ENCODE measurements at places on chromosomes 2 and 18.

- H3K27ac ChIP-seq = no peak overlapping the region
- no peak for DNase-seq
Observed at GRCh38 chr2:149423630-149424029, 93.2 kb downstream of the LYPD6 start.

DNA sequence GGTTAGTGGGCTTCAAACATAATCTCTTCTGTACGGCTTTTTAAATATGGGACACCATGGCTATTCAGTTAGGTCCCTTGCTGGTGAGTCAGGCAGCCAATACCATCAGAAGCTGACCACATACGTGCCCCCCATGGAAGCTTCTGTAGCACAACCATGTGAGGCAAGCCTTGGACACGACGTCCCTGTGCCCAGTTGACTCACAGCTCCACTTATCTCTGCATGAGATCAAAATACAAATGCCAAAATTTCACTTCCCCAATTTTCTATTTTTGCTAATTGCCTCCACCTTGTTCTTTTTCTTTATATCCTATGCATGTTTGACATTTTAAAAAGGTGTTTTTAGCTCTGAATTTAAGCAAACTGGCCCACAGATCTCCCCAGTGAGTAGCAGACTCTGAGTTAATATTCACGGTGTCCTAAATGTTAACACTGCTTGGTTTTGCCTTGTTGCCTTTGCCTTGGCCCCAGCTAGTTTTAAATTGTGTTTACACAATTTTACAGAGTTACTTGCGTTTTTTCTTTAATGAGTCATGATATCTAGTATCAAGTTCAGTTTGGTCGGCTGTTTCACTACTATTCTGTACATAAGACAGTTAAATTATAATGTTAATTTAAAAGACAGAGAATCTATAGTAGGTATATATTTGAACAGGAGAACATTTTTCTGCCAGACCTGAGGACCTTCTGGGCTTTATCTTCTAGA, 77.5 kb downstream of the CDCA7 start:
- no peak overlapping the region for H3K27ac ChIP-seq
- no peaks in the 10 kb centered on the region for H3K36me3 ChIP-seq
- DNase-seq = no peak
- peaks cover 11% of the 10 kb centered on the region for H3K27me3 ChIP-seq
- peaks cover 11% of the 10 kb centered on the region for H3K4me1 ChIP-seq
- no peak overlapping the region for H3K4me3 ChIP-seq

GRCh38 chr2:149080099-149080498, 41.6 kb downstream of the LYPD6B start:
- no peak overlapping the region for H3K27ac ChIP-seq
- no peak for DNase-seq
- no peak overlapping the region for H3K4me3 ChIP-seq
- no peaks in the 10 kb centered on the region for H3K36me3 ChIP-seq

GRCh38 chr2:70767699-70768589, at the start of gene ADD2:
Gene ADD2 (minus strand): TSS chr2:70768200. CDS start chr2:70706408, 61,792 bp downstream.
- H3K27me3 ChIP-seq = peaks cover 26% of the 10 kb centered on the region
- H3K27ac ChIP-seq = peak within 1 kb of the TSS; percentile 88
- DNase-seq = peak; percentile 85
- peak within 1 kb of the TSS; percentile 84 for H3K4me3 ChIP-seq

DNA sequence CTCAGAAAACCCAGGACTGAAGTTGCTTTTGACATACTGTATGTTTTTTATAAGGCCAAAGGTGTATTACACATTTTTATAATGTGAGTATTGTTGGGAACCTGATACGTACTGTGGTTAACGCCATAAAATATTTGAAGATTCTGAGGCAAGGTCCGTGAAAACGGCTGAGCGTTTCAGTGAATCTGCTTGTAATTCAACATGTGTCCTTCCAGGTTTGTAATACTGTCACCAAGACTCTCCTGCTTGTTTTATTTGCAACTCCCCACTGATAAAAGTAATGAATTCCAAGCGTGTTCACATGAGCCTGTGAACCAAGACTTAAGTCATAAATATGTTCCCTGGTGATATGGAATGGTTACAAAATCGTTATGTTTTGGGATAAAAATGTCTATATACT, 23.9 kb upstream of the FRZB start:
- no peak for DNase-seq
- no peak overlapping the region for H3K4me3 ChIP-seq
- peaks cover 8% of the 10 kb centered on the region for H3K27me3 ChIP-seq
- H3K27ac ChIP-seq = no peak overlapping the region
- H3K36me3 ChIP-seq = no peaks in the 10 kb centered on the region
- H3K4me1 ChIP-seq = no peaks in the 10 kb centered on the region

DNA sequence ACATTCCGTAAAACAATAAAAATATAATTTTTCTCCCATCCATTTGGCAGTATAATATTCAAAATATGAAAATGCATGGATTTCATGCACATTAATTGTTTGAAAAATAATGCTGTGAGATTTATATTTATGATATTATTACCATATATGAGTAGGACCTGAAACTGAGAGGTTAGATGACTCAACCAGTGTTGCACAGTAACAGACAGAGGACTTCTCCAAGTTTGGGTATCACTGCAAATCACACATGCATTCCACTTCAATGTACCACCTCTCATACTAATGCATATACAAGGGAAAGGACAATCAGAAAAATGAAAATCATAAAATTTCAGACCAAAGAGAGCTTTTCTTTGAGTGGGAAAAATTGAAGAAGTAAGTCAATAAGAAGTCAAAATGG, 269.5 kb downstream of the SOCS6 start:
- H3K27ac ChIP-seq = no peak overlapping the region
- no peak overlapping the region for H3K4me3 ChIP-seq
- no peaks in the 10 kb centered on the region for H3K4me1 ChIP-seq
- DNase-seq = no peak
- H3K27me3 ChIP-seq = no peaks in the 10 kb centered on the region
- H3K36me3 ChIP-seq = no peaks in the 10 kb centered on the region

DNA sequence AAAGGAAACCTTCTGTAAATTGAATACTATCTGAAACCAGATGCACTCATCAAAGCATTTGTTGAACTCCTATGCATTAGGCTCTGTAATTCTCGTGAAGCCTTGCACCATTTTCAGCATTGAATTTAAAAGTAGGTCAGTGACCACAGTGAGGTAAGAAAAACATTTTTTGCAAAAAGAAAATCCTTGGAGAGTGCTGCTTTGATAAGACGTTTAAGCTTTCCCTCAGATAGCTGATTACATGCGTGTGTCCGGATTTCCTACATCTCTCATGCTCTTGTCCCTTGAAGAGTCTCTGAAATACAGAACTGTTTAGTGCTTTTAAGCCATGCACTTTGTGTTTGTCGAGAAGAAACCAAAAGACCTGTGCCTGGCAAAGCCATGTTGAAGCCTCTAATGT, 113.6 kb downstream of the FMNL2 start:
- no peak overlapping the region for H3K4me3 ChIP-seq
- H3K27ac ChIP-seq = no peak overlapping the region
- peaks cover 9% of the 10 kb centered on the region for H3K27me3 ChIP-seq
- peaks cover 11% of the 10 kb centered on the region for H3K4me1 ChIP-seq
- DNase-seq = no peak

DNA sequence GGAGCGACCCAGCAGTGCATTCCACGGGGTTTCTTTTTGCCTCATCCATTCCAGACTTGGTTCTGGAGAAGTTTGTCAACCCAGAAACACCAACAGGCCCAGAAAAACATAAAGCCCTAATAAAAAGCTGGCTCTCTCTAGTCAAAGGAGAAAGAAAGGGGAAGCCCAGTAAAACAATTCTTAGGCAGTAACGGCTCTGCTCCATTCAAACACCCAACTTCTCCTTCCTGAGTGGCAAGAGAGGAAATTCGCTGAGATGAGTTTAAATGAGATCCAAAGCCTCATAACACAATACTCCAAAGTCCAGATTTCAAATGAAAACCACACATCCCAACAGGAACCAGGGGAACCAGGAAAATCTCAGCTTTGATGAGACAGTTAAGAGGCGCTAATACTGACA, 179.9 kb downstream of the RPIA start:
- H3K36me3 ChIP-seq = no peaks in the 10 kb centered on the region
- peaks cover 7% of the 10 kb centered on the region for H3K4me1 ChIP-seq
- H3K27me3 ChIP-seq = peaks cover 12% of the 10 kb centered on the region
- no peak for DNase-seq

DNA sequence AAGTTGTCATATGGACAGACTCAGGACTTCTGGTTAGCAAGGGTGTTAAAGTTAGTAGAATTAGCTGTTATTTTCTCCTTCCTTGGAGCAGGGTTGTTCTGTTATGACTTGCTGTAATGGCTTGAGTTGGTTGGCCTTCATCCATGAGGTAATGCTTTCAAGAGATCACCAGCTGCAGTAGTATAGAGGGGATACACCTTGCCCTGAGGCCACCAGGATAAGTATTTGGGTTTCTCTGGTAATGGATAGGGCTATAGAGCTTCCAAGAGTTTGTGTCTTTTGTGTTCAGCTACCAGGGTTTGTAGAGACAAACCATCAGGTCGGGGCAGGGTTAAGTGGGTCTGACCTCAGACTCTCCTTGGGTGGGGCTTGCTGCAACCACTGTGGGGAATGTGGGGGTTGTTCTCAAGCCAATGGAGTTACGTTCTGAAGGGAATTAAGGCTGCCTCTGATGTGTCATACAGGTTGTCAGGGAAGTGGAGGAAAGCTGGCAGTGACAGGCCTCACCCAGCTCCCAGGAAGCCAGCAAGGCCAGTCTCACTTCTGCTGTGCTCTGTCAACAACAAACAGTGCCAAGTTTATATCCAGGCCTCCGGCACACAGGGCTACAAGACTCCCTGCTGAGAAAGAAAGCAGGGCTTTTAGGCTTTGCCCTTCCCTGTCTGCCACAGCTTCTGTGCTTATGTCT, 356.6 kb downstream of the SPAG16 start:
- no peaks in the 10 kb centered on the region for H3K36me3 ChIP-seq
- H3K4me1 ChIP-seq = no peaks in the 10 kb centered on the region
- no peak for DNase-seq

GRCh38 chr2:148719941-148720436, 75.4 kb downstream of the EPC2 start:
- no peak overlapping the region for H3K27ac ChIP-seq
- H3K4me1 ChIP-seq = peaks cover 91% of the 10 kb centered on the region
- H3K27me3 ChIP-seq = no peaks in the 10 kb centered on the region
- no peak overlapping the region for H3K4me3 ChIP-seq
- no peak for DNase-seq

GRCh38 chr2:205712508-205712907, 30.2 kb downstream of the NRP2 start:
- no peak overlapping the region for H3K27ac ChIP-seq
- no peak for DNase-seq
- no peak overlapping the region for H3K4me3 ChIP-seq

GRCh38 chr2:101032084-101032776, 30.1 kb downstream of the RPL31 start:
- no peak overlapping the region for H3K27ac ChIP-seq
- no peak for DNase-seq
- no peak overlapping the region for H3K4me3 ChIP-seq
- no peaks in the 10 kb centered on the region for H3K4me1 ChIP-seq
- H3K36me3 ChIP-seq = no peaks in the 10 kb centered on the region

Measured in activated CD4-positive, alpha-beta T cell treated with anti-CD3 and anti-CD28 coated beads for 36 hours (primary cell).